Activated CD8-positive, alpha-beta memory T cell treated with anti-CD3 and anti-CD28 coated beads for 1 hour (primary cell): ENCODE measurements at places on chromosomes 4 and X.

DNA sequence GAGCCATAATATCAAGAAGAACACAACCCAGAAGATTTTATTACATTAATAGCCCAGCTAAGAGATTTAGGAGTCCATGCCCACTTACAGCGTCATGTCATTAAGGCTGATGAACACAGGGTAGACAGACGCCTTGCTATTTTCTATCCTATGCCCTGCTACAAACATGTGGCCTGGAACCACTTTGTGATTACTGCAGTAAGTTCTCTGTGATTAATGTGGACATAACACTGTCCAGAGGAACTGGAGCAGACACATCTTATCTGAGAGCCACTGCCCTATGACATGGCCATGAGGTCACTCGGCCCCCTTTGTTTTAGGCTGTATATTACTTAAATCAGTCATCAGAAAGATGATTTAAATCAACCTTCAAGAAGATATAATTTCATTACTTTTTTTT is 211.7 kb downstream of the MAML3 start:
- DNase-seq = no peak

- DNase-seq = no peak
Measured at GRCh38 chr4:912548-913279, 19.4 kb downstream of the GAK start.

DNA sequence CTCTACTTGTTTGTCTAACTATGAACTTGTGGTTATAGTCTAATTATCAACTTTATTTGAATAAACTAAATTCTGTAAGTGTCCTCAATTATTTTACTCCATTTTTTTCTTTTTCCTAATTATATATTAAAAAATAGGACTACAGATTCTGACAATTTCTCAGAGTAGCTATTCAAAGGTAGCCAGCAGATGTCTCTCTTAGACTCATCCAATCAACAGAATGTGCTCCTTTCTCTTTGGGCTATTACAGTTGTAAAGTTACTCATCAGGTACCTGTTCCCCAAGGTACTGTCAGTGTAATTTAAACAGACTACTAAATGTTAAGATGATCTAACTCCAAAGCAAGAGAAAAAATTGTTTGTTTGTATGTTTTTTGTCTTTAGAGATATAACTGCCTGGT is 248.6 kb downstream of the PCDH18 start:
- DNase-seq = no peak

DNA sequence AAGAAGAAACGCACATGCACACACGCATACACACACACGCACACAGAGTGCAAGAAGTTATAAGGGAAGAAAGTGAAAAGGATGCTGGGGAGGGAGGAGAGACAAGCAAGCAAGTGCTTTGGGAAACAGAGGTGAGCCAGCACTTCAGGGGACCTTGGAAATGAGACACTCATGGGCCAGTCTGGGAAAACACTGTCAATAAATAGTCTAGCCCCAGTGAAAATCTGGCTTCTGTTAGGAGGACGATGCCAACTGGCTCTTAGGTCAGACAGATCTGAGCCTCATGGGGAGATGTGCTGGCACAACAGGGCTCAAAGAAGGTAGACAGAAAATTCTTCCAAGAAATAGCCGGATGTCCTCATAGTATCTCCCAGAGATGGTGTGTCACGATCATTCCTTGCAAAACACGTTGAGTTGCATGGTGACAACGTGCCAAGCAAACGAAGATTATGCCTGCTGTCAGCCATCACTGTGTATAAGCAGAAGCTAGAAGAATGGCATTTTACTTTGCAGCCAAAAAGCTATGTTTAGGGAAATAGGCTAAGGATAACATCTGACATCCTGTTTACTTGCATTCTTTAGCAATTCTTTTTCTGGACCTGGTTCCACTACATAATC is 557 bp upstream of the ARHGEF6 start:
- DNase-seq = no peak

DNA sequence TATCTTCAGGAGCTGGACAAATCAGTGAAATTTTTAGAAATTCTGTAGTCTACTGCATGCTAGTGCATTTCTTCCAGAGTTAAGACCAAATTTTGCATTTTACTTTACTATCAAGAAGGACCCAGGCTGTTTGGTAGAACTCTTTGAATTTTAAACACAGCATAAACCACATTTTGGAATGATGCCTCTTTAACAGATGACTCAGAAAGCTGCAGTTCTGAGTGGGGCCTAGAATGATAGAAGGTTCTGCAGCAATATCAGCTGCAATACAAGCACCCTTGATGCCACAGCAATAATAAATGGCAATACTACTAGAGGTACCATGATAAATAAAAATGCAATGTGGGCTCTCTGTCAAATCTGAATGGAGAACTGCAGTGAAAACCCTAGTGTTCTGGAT is 198.7 kb downstream of the TMA16 start:
- no peak for DNase-seq
